ENCODE measurements at places on chromosomes 7 and 10. TPM values are rescaled to one million over a fixed set of nuclear protein-coding genes. Genes with fewer than 3 reads are reported as not detected.

The TMEM209 gene
- total RNA-seq = 17.2 TPM

The CALN1 gene
- total RNA-seq = 14.7 TPM

The CRPPA gene
- 7.9 TPM for total RNA-seq

The ENKUR gene
- 10.5 TPM for total RNA-seq

The SPAG6 gene
- total RNA-seq = 4.5 TPM

The SERPINE1 gene
- 1.9 TPM for total RNA-seq

The HOXA6 gene
- total RNA-seq = 12.5 TPM

The GPR146 gene
- total RNA-seq = 3.9 TPM

The GARIN1A gene
- total RNA-seq = 2.6 TPM

The TMEM196 gene
- total RNA-seq = 2.4 TPM

Measured in spinal cord (tissue), 10 donors.